GM13976 (cell line): ENCODE measurements at places on chromosomes 11 and 22.

- DNase-seq = no peak
Observed at GRCh38 chr11:68330700-68331337, 18.4 kb downstream of the LRP5 start.

DNA sequence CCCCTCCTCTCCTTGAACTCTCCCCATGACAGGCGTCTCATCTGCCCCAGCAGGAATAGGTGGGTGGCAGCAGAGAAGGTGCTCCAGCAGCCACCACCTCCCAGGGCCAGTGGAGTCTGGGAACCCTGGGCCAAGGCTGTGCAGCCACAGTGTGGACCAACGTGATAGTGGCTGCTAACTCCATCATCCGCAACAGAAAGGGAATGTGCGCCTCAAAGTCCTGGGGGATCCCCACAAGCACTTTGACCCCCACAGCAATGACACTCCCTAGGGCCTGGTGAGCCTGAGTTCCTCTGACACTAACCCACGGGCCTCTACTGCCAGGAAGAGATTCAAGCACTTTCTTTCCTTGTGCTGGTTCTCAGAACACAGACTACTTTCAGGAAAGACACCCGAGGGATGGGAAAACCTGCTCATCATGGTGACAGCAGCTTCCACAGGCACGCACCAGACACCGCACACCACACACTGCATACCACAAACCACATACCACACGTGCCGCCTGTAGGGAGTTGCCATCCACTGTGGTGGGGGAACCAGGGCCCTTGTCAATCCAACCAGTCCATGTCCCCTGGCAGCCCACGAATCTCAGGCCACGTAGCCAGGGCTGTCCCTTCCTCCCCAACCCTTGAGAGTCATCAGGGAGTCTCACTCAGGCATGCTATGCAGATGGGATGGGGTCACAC lies 3.4 kb upstream of the SLC25A1 start:
- DNase-seq = no peak

- no peak for DNase-seq
Observed at GRCh38 chr22:41177040-41177621, 28.0 kb upstream of the L3MBTL2 start.

- DNase-seq = no peak
Observed at GRCh38 chr11:118892514-118892913, 8.8 kb downstream of the CXCR5 start.
